ENCODE measurements at places on chromosomes 11 and 22. TPM values are rescaled to one million over a fixed set of nuclear protein-coding genes. Genes with fewer than 3 reads are reported as not detected.

- peak; percentile 73 for DNase-seq
Measured at GRCh38 chr11:1876361-1877063, 15.2 kb downstream of the PRR33 start.

The PHLDA2 gene
- not detected for total RNA-seq

The MS4A6A gene
- not detected for total RNA-seq

The OR4D5 gene
- not detected for total RNA-seq
